ENCODE measurements at places on chromosomes 6 and 20.

DNA sequence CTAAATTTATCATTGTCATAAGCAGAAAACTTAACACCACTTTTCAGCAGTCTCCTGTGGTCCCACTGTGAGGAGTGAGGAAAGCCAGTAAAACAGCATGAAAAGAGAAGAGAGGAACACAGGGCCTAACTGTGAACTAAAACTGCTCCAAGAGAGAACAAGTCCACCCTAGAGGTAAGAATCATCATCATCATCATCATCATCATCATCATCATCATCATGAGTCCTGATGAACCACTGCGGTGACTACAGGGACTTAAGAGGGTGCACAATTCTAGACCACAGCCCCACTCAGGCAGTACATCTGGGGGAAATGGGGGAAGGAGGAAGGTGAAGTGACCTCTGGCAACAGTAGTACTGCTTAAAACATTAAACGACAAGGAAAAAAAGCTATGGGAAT lies 13.6 kb downstream of the ZNF337 start:
- DNase-seq: no peak

GRCh38 chr6:80003826-80004172 lies 650 bp upstream of the TTK start:
- DNase-seq: no peak

GRCh38 chr6:6346427-6347023 lies 26.1 kb upstream of the F13A1 start:
- no peak for DNase-seq

DNA sequence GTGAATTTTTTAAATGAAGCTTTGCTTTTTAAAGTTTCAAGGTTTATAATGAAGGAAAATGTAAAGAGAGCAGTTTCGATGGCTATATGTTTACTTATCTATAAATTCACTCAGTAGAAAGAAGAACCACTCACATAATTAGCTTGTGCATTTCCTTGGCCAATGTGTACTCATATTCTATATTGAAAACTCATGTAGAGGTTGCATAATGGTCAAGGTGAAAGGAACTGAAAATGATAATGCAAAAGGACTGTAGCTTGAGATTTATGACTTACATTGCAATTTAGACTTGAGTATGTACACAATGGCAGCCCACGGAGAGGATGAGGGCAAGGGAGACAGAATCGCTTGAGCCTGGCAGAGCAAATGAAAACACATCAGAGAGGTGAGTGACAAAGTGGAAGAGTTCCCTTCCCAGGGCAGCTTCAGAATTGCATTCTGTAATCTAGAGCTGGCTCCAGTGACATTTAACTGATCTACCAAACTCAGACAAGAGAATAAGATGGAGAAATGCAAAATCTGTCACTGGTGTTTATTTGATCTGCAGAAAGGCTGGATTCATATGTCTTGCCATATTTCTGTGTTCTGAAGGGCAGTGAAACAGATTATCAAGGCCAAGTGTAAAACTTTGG lies 191.8 kb downstream of the TMEM200A start:
- no peak for DNase-seq

GRCh38 chr6:84050408-84050807 lies 16.8 kb downstream of the MRAP2 start:
- no peak for DNase-seq

DNA sequence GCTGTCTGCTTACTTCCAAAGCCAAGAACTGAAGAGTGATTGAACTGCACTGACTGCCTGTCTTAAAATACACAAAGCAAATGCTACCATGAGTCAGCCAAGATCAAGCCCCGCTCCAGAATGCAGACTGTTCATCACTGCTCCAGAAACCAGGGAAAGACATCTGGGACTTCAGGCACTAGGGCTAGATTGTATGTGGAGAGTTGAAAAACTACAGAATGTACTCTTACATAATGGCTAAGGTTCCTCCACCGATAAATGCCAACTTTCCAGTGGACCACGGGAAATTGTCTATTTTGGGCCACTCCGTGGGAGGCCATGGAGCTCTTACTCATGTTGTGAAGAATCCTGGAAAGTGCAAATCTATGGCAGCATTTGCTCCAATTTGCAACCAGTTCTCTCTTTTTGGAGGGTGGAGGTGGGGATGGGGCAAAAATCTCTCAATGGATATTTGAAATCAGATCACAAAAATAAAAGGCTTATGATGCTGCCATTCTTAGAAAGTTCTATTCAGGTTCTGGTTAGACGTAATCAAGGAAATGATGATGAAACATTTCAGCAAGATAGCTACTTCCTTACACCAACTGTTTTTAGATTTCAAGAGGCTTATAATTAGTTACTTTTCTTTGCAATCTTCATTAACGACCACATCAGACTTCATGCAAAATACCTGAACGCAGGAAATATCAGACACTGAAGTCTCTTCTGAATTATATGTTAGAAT lies 11.8 kb upstream of the CAP2 start:
- DNase-seq: no peak

DNA sequence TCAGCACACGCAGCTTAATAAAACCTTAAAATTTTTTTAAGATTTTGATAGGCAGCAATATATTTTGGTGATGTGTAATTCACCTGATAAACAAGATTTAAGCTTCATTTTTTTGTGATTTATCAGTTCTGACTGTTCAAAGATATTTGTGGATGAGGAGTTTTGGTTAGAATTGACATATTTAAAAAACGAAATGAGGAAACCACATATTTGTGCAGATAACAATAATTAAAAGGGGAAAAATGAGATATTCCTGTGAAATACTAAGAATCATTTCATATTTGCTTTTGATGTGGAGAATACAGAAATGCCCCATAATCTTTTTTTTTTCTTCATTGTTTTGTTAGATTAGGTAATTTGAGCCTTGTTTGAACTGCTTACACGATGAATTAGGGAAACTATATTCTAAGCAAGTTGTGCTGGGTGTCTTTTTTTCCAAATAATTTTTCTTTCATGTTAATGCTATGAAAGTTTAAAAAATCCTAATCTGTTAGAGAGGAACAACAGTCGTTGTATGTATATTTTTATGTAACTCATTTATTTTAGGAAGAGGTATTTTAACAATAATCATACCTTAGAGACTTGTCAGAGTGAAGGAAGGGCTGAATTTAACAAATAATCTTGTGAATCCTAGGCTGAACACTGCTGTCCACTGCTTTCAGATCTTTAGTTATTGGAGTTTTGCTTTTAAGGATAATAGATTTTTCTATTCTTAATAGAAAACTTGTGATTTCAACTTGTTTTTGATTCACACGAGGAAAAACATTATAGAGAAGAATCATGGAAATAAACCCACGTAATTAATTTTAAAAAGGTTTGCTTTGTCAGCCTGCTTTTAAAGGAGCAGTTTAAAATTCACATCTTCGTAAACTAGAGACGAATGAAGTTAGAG lies 4.0 kb downstream of the ARID1B start:
- no peak for DNase-seq

GRCh38 chr6:37536491-37537190 lies 36.9 kb upstream of the CCDC167 start:
- DNase-seq: no peak

- DNase-seq: no peak
Observed at GRCh38 chr6:125058546-125058945, 95.0 kb upstream of the TPD52L1 start.
